ENCODE measurements at places on chromosomes 16 and 17.

DNA sequence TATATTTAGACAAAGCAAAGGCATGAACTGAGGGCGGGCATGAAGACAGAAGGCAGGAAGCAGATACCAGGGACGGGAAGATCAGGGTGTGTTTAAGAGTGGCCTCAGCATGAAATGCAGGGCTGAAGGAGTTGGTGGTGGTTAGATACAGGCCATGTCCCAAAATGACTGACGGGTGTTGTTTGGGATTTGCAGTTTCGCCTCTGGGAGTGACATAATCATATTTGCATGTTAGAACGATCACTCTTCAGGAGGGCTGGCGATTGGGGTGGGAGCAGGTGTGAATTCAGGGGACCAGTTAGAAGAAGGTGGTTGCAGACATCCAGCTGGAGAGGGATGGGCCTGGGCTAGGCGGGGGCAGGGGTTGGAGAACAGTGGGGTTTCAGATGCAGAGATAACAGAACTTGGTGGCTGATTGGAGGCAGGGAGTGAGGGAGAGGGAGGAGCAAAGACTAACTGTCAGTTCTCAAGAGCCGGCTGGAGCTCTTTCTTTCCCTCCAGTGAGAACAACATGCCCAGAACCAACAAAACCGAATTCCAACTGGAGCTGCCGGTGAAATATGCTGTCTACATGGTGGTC, 27.2 kb upstream of the ITGAX start:
- no peak for DNase-seq

DNA sequence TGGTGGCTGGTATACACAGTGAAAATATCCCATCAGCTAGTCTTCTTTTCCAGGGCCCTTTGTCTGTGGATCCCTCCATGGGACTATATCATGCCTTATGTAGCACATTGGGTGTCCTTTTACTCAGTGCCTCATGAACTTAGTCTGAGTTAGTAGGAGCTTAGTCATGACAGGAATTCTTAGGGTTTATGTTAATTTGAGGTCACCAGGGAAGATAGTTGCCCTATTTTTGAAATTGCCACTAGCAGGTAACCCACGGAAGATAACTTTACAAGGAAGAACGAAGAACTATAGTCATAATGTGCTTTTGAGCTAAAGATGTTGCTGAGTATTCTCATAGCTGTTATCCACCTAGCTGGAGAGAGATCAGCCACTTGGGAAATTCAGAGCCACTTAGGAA, 14.8 kb upstream of the PLK1 start:
- no peak for DNase-seq

- DNase-seq, result peak; percentile 81
Observed at GRCh38 chr17:3693829-3694231, 2.1 kb downstream of the P2RX5 start.

GRCh38 chr17:78996781-78997201, 12.8 kb downstream of the CANT1 start:
- DNase-seq, result no peak

DNA sequence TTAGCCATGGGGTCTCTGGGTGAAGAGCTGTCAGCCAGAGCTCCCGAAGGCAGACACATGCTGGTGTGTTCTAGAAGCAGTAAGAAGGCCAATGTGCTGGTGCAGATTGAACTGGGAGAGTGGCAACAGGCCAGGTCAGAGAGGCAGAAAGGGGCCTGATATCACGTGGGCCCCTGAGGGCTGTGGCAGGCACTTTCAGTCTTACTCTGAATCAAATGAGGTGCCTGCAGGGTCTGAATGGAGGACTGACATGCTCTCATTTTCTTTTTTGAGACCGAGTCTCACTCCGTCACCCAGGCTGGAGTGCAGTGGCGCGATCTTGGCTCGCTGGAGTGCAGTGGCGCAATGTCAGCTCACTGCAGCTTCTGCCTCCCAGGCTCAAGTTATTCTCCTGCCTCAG, 293.8 kb downstream of the ABCC12 start:
- no peak for DNase-seq

DNA sequence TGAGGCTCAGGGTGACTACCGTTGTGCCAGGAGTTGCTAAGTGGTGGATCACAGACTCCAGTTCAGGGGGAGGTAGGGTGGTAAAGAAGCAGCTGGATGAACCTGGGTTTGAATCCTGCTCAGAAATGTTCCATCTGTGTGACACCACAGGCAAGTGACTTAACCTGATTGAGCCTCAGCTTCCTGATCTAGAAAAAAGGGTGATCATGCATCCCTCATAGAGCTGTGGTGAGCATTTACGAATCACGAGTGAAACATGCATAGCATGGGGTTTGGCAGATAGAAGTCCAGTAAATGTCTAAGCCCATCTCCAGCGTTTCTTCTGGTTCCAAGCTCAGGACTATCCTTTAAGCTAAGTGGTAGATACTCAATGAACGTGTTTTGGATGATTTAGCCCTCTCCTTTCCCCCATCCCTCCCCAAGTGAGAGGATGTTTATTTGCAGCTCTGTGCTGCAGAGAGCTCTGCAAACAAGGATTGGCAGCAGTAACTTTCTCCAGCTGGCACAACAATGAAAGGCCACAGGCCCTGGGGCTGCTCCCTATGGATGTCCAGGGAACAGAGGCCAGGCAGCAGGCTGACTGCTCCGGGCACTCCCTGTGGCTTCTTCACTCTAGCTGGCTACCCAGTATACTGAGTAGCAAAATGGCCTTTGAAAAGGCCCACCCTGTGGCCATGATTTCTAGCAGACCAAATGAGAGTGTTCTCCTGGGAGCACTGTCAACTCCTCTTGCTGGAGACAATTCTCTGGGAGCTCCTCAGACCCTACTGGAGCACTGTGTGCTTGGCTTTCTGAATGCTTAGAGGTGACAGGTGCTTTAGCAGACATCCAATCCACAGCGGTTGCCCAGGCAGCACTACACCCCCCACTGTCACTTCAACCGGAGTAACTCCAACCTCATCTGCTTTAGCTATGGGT, 21.3 kb downstream of the CA4 start:
- DNase-seq, result no peak

DNA sequence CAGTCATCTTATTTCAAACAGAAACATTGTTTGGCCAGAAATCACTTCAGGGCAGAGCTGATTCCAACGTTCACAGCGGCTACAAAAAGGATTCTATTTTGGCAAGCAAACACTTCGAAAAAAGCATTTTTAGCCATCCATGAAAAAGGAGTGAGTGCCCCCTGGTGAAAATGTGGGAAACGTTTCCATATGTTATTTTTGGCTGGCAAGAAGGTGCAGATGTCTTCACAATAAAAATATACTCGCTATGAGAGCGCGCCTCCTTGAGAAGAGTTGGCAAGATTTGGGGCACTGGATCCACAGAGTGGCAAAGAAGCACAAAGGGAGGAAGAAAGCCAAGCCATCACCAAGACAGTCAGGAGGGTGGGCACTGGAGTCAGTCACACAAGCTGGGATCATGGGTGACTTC, 191.1 kb downstream of the CHD9NB start:
- DNase-seq, result no peak

DNA sequence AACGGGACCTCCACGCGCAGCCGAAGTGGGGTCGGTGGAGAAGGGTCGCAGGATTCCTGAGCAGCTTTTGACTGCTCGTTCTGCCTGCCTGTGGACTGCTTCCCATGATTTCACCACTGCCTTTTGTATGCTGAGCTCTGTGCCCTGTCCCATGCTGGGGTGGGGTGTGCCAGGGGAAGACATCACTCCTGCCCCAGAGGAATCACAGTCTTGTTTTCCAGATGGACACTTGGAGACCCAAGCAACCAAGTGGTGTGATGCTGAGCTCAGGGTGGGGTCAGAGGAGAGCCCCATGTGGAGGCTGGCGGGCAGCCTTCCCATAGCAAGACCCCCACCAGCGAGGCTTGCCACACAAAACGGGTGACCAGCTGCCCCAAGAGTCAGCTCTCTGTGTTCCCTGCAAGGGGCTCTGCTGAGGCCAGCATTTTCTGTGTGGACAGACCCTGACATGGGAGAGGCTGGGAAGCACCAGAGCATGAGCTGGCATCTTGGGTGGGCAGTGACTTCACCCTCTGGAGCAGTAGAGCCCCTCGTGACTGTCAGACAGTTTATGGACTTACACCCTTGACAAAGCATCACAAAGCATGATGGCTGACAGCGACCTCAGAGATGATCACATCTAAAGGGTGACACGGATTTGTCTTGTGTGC, 111.9 kb downstream of the GNAO1 start:
- no peak for DNase-seq

GRCh38 chr17:7644775-7645174, 6.0 kb upstream of the ATP1B2 start:
- DNase-seq, result peak; percentile 19

GRCh38 chr16:72482695-72483094, 310.7 kb upstream of the PMFBP1 start:
- no peak for DNase-seq

DNA sequence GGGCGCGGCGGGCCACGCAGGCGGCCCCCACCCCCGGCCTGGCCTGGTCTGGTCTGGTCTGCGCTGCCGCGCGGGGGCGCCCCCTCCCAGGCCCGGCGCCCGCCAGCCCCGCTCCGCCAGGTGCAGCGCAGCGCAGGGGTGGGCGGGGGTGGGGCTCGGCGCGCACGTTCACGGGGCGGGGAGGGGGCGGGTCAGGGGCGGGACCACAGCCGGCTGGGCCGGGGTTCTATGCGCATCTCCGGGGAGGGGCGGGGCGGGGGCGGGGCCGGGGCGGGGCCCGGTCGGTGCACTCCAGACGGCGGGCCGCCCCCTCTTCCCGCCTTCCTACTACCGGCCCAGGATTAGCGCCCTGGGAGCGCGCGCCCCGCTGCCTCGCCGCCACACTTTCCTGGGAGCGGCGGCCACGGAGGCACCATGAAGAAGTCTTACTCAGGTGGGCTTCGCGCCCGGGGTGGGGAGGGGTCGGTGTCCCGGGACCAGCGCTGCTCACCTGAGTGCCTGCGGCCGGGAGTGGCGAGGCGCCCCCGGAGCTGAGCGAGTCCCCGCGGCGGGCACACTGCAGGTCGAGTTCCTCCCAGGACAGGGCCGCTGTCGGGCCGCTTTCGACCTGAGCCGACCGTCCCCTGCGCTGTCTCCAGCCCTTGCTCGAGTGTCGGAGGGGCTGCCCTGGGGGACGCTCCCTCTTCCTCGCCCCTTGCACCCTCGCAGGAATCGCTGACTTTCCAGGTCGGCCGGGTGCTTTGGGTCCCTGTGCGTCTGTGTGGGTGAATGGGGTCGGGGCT, 140.5 kb downstream of the SEC14L1 start:
- DNase-seq, result peak; percentile 65

DNA sequence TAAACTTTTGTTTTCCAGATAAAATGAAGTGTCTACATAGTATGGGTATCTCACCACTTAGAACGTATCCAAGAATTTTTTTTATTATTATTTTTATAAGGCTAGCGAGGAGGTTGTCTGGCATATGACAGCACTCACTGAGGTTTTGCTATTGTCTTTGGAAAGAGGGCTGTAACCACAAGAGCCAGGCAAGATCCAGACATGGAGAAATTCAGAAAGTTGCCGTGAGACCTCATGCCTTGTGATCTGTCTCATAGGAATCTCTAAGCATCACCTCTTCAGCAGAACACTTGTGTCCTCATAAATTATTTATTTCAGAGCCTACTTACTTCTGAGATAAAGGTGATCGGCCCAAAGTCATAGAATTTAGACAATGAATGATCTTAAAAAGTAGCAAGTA, 410.8 kb downstream of the CDH11 start:
- DNase-seq, result no peak

DNA sequence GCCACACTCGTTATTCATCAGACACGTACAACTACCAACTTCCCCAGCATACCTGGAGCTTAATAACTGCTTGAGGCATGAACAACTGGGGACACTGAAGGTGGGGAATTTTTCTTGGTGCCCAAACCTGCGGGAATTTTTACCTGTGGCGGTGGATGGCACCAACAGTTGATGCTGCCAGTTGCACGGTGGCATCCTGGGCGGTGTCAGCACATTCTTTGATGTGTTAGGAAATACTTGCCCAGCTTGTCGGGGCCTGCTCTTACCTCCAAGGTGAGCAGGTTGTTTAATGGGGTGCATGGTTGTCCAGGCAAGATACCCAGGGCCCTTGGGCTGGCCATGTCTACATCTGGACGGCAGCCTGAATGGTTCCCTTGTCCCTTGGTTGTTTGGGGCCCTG, 79.6 kb downstream of the CRISPLD2 start:
- no peak for DNase-seq

GRCh38 chr17:21376759-21377690, 868 bp downstream of the KCNJ12 start:
- DNase-seq, result no peak

- no peak for DNase-seq
Observed at GRCh38 chr17:58985367-58985766, 121.3 kb downstream of the TRIM37 start.

DNA sequence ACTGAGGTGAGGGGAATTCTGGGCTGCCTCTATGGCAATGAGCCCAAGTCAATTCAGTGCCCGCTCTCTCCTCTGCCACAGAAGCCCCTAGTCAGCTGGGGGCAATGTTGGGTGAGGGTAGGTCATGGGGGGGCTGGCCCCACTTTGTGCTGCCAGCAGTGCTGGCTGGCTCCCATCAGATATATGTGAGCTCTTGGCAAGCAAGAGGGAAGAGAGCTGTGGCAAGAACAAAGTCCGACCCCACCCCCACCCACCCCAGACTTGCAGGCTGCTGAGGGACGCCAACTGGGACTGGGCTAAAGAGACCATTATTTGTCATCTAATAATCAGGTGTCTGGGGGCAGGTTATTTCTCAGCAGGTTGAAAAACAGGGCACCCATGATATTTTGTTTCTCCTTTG, 89.4 kb downstream of the YPEL2 start:
- DNase-seq, result no peak

DNA sequence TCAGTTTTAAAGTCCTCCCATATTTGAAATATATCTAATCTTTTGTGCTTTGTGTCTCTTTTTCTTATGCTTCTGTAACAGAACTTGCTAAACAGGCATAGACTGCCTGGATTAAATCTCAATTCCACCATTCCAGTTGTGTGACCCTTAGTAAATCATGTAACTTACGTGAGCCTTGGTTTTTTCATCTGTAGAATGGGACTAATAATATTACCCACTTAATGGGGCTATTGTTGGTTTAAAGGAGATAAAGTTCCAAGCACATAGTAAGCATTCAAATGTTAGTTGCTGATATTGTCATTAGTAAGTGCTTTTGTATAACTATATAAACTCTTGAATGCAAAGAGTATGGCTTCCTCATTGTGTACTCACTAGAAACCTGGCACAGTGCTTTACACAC, 5.9 kb upstream of the VWA3A start:
- DNase-seq, result no peak

DNA sequence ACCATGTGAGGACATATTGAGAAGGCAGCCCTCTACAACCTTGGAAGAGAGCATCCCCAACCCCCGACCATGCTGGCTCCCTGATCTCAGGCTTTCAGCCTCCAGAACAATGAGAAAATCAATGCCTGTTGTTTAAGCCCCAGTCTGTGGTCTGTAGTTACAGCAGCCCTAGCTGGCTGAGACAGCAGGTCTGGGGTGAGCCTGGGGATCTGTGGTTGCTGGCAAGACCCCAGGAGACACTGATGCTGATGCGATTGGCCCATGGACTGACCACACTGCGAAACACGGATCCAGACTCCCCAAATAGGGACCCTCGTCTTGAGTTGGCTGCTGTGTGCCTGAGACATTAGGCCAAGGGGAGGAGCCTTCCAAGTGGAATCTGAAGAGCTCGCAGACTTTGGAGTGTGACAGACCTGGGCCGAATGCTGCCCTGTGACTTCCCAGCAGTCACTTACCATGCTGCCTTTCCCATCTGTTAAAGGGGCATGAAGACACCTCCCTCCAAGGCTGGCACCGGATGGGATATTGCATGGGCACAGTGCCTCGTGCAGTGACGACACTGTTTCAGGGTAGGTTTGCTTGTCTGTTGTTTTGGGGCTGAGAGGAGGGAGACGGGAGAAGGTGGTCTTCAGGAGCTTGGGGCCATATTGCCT, 147.8 kb upstream of the RPL38 start:
- DNase-seq, result no peak

GRCh38 chr16:50059111-50059510, 6.7 kb upstream of the HEATR3 start:
- no peak for DNase-seq
